ENCODE measurements at places on chromosomes 11 and 22.

DNA sequence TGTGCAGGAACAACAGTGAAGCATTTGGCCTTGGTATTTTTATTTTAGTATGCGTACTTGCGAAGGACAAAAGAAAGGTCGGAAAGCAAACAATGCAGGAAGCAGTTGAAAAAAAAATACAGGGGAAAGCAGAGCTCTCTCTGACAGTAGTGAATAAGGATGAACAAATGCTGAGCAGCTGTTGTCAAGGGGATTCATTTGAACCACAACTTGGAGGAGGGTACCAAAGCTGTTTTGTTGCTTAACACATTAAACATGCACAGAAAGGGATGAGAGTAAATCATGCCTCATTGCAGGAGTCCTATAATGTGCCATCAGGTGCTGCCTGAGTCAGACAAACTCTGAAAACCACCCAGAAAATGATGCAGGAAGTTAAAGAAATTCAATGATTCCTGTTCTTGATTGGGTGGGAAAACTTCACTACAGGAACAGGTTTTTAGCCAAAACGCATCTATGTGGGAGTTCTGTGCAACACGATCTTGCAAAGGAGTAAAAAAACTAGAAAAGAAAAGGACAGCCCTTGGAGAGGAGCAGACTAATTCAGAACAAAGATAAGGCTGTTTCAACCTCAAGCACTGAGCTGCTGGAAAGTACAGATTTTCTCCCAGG lies 2113.5 kb downstream of the LRRC4C start:
- DNase-seq = no peak

- no peak for DNase-seq
These were observed 19.2 kb upstream of the PGM2L1 start for GRCh38 chr11:74417379-74417804.

- DNase-seq = no peak
These were observed 283.0 kb downstream of the RAB38 start for GRCh38 chr11:87892291-87892690.

- no peak for DNase-seq
These were observed 96.2 kb downstream of the RDX start for GRCh38 chr11:110200241-110200640.
